ENCODE measurements at places on chromosomes 3 and 15.

GRCh38 chr15:45407786-45408185, 29.4 kb upstream of the GATM start:
- no peak for DNase-seq

GRCh38 chr3:99683465-99683864, 45.1 kb downstream of the COL8A1 start:
- DNase-seq, result no peak

DNA sequence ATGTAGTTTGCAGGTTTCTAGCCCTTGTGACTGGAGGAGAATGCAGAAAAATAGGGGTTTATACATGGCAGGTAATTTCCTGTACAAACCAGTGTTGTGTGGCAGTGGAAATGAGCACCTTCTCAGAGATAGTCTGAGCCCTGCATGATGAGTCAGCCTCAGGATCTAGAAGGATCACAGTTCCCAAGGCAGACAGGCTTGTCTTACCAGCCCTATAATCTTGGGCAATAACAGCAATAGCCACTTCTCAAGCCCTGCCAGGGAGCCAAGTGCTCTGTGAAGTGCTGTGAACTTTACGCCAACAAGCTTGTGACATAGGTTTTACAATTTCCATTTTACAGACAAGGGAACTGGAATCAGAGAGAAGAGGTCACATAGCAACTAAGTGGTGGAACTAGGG, 89.4 kb downstream of the CD47 start:
- no peak for DNase-seq

- DNase-seq, result no peak
These were observed 18.6 kb upstream of the THSD4 start for GRCh38 chr15:71096676-71097075.

- no peak for DNase-seq
These were observed 90.1 kb upstream of the BHLHE40 start for GRCh38 chr3:4888913-4889846.

DNA sequence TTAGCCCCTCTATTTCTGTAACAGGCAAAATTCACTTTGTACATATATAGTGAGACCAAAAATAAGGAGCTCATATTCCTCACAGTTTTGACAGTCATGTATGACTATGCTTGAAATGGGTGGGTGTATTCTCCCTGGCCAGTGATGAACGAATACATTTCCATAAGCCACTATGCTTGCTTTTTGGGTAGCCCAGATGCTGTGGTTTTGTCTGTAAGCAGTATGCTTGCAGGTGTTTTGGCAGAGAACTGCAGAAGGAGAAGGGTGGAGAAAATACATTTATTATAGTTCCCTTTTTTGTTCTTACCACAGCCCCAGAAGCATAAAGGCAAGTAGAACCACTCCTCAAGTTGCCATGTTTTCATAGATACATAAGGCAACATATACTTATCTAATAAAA, 131.2 kb downstream of the RBMS3 start:
- no peak for DNase-seq

- no peak for DNase-seq
These were observed 66.4 kb downstream of the SEMA5B start for GRCh38 chr3:122961146-122961545.

GRCh38 chr3:48568476-48568875, 4.9 kb upstream of the UCN2 start:
- no peak for DNase-seq

GRCh38 chr15:100939791-100940190, 20.6 kb downstream of the LRRK1 start:
- DNase-seq, result no peak

GRCh38 chr15:88147760-88148159, 108.8 kb downstream of the NTRK3 start:
- no peak for DNase-seq

DNA sequence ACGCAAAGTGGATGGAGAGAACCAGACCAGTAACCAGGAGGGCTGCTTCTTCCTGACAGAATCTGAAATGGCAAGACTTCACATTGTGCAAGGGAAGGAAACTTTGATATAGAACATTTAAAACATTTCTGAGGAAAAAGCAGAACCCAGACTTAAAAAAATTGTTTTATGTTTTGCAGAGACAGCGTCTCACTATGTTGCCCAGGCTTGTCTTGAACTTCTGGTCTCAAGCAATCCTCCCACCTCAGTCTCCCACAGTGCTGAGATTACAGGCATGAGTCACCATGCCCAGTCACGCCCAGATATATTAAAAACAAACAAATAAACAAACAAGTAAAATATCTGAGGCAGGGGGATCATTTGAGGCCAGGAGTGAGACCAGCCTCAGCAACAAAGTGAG, 46.2 kb downstream of the CRTAP start:
- no peak for DNase-seq

DNA sequence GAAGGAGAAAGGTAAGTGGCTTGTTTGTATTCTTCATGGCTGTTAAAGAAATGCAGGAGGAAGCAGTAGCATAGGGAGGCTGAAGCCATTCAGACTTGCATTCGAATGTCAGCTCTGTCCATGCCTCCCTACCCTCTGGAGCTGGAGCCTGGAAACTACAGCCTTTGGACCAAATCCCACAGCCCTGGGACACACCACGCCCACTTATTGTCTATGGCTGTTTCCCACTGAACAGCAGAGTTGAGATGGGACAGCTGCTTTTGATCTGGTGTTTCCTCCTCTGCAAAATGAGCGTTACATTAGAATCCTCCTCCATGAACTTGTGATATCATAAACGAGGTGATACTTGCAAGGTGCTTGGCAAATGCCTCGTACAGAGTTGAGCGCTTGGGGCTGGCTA, 3.6 kb downstream of the FAM107A start:
- peak; percentile 15 for DNase-seq

DNA sequence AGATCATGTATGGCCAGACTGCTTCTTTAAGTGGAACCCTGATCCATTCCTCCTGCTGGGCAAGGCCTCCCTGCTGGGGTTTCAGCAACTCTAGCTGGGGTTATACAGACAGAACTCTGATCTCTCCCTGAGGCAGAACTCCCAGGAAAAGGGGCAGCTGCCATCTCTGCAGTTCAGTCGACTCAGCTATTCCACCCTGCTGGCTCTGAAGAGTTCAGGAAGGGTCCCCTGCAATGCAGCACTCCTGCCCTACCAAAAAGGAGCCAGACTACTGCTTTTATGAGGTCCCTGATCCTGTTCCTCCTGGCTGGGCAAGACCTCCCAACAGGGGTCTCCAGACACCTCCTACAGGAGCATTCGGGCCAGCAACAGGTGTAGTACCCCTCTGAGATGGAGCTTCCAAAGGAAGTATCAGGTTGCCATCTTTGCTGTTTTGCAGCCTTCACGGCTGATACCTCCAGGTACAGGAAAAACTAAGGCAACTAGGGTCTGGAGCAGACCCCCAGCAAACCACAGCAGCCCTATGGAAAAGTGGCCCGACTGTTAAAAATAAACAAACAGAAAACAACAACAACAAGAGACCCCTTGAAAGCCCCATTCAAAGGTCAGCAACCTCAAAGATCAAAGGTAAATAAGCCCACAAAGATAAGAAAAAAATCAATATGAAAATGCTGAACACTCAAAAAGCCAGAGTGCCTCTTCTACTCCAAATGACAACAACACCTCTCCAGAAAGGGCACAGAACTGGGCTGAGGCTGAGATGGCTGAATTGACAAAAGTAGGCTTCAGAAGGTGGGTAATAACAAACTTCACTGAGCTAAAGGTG, 14.2 kb upstream of the CP start:
- no peak for DNase-seq

DNA sequence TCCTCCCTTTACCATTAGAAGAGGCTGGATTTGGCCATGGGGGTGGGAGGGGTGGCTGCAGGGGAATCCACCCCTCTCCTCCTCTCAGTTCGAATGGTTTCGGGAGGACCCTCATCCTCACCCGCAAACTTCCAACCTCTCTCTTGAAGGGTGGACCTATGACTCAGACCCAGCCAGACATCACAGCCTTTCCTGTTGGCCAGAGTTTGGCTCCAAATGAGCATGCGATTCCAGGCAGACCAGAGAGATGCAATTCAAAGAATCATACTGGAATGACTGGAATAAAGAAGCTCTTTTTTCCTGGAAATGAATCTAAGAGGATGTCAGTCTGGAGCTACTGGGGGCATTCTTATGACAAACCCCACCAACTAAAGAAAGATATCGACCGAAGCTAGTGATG, 516.7 kb upstream of the MDFIC2 start:
- no peak for DNase-seq

DNA sequence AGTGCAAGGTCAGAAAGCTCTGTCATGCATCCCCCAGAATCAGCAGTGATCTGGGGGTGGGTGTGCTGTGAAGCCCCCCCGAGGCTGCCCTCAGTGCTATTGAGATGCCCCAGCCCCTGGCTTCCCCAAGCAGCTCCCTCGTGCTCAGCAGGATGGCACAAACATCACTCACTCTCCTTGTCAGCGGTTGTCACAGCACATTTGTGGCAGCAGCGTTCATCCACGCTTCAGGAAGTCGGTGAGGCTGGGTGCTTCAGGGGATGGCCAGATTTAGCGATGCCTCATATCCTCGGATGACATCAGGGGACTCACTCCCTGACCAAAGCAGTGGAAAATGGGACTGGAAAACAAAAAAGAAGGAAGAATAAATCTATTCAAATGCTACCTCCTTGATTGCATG, 54.4 kb upstream of the SLC6A11 start:
- DNase-seq, result no peak

DNA sequence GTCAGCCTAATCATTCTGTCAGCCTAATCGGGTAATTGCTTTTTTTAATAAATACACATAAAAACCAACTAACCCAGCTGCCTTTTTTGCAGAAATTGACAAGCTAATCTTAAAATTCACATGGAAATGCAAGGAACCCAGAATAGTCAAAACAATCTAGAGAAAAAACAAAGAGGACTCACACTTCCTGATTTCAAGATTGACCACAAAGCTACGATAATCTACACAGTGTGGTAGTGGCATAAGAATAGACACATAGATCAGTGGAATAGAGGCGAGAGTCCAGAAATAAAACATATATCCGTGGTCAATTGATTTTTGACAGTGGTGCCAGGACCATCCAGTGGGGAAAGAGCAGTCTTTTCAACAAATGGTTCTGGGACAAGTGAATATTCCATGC, 2.4 kb upstream of the C3orf20 start:
- no peak for DNase-seq

DNA sequence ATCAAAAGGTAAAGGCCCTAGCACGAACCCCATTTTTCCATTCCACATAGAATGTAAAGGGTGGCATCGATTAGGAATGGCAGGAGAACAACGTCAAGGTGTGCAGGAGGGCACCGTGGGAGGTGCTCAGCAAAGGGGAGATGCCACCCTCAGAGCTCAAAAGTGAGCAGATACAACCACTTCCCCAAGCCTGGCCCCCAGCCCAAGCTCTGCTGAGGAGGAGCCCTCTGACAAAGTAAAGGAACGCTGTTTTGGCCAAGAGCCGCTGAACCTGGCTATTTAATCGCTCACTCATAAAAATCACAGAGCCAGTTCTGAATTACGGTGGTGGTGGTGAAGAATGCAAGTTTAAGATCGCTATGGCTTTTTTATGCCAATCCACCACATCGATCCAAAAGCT, 12.4 kb downstream of the GNB5 start:
- DNase-seq, result no peak

DNA sequence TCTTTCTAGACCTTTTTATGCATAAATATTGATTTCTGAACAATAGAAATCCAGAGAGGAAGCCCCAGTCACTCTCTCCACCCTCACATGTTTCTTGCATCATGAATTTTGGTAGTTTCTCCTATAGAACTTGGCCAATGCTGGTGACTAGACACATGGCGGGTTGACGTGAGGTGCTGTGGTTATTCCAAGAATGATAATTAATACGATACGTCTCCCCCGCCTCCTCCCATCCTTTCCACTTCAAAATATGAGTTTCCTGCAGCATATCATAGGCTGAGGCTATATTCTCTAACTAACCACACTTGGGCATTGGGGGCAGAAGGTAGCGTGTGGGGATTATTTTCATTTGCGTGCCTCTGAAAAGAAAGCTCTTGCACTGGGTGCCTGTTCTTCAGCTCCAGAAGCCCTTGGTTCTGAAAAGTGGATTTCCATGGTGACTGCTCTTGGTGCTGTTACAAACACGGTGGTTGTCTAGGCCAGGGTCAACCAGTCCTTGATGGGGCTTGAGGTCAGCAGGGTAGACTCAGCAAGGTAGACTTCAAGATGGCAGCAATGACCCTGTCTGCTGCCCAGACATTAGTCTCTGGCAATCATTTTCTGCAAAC, 5.3 kb downstream of the TNFSF10 start:
- DNase-seq, result no peak

GRCh38 chr15:38048001-38048455, 113.6 kb downstream of the TMCO5A start:
- DNase-seq, result no peak

DNA sequence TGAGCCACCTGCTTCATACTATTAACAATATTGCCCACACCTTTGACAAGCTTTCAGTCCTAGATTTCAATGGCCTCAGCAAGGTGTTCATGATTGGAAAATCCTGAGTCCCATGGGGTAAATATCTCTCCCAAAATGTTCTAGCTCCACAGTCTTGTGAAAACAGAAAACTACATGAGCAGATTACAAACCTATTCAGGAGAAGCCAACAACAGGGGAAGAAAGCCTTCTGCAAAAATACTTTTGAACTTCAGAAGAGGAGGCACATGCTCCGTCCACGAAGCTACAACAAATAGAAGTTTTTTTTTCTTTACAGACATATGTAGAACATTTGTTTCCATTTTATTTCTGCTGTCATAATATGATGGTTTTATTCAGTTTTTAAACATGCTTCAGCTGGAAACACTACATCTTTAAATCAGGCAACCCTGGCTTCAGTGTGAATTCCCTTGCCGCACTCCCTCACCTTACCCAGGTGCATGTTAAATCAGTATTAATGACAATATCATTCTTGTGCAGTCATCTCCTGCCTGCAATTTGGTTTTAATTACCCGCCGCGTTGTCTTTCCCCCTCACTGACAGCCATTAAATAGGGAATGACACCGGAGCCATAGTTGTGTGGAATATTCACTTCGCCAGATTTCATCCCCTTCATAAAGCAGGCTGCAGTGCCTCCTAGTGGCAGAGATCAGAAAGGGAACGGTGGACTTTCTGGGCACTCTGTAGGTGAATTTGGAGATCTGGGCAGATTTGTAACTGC, 725.5 kb upstream of the ARRDC4 start:
- DNase-seq, result peak; percentile 11

DNA sequence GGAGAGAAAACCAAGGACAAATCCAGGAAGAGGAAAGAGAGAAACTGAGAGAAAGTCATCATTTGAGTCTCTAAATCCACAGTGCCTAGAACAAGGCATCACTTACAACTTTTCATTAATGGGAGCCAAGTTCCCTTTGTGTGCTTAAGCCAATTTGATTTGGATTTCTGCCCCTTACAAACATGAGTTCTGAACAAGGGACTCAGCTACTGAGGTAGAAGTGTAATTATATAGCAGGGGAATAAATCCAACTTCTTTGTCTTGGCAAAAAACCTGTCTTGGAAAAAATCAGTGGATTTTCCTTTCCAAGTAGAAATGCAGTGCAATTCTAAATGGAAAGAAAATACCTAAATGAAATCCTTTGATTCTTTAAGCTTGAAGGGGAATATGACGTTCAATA, 307.2 kb upstream of the CNTN3 start:
- no peak for DNase-seq

- no peak for DNase-seq
These were observed 19.4 kb upstream of the UBE2E2 start for GRCh38 chr3:23183731-23184130.
